Activated CD8-positive, alpha-beta memory T cell treated with anti-CD3 and anti-CD28 coated beads, Interleukin-2, amount 50 U/mL, for 4 hours (primary cell): ENCODE measurements at places on chromosomes 16 and 17.
A peak's percentile ranks its signal among the peaks of the same experiment; 100 is the strongest.

GRCh38 chr16:50371936-50372595, 3.3 kb upstream of the BRD7 start:
- DNase-seq = no peak

DNA sequence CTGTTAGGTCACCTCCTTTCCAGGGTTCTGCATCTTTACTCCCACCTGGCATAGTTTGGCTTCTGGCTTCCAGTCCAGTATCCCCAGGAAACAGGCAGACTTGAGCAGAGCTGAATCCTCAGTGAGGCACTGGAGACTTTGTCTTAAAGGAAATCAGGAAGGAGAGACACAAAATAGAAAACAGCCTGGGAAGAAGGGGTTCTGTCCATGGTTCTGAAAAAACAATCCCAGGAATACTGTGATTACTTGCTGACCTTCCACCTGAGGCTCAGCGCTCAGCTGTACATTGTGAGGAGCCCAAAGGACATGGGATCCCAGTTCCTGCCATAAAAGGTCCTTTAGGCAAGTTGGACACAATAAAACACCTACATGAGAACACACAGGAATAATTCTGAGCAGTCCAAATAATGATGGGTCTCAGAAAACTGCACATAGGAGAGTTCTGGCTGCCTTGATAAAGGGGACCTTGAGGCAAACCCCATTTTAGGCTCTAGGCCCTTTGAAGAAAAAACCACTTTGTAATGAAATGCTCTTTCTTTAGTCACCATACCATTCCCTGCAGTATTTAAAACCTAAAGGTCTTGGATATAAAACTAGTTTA, 81.4 kb upstream of the CRHR1 start:
- no peak for DNase-seq

DNA sequence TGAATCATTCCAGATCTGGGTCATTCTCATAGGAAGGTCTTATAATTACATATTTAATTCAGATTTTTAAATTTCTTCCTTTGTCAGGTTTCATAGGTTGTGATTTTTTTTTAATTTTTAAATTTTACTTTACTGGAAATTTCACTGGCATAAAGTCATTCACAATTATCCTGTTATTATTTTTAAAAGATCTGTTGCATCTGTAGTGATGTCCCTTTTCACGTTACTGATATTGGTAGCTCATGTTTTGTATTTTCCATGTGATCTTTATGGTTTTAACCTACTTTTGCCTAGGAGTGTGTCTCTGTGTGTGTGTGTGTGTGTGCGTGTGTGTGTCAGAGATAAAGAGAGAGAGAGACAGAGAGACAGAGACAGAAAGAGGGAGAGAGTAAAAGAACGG, 216.6 kb upstream of the KCNJ16 start:
- DNase-seq = no peak

DNA sequence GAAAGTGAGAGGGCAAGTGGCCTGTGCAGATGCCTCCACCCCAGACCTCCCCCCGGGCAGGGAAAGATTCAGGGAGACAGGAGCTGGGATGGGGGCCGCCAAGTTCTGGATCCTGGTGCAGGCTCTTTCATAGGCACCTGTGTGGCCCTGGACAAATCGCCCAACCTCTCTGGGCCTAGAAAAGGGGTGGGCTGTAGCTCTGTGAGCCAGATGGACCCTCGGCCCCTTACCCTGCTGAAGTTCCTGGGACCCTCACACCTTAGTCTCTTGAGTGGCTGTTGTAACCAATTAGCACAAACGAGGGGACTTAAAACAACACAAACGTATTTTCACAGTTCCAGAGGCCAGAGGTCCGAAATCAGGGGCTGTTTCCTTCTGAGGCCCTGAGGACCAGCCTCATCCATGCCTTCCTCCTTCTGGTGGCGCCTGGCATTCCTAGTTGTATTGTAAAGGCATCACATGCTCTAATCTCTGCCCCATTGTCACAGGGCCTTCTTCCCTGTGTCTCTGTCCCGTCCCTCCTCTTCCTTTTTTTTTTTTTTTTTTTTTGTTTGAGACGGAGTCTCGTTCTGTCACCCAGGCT, 352.6 kb downstream of the SEC14L1 start:
- no peak for DNase-seq

DNA sequence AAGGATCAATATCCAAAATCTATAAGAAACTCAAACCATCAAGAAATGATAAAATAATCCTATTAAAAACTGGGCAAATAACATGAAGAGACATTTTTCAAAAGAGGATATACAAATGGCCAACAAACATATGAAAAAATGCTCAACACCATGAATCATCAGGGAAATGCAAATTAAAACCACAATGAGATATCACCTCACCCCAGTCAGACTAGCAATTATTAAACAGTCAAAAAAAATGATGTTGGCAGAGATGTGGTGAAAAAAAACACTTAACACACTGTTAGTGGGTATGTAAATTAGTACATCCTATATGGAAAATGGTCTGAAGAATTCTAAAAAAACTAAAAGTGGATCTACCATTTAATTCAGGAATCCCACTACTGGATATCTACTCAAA, 379.0 kb upstream of the SOX9 start:
- no peak for DNase-seq

GRCh38 chr17:56543280-56543679, 50.2 kb upstream of the NOG start:
- DNase-seq = no peak

DNA sequence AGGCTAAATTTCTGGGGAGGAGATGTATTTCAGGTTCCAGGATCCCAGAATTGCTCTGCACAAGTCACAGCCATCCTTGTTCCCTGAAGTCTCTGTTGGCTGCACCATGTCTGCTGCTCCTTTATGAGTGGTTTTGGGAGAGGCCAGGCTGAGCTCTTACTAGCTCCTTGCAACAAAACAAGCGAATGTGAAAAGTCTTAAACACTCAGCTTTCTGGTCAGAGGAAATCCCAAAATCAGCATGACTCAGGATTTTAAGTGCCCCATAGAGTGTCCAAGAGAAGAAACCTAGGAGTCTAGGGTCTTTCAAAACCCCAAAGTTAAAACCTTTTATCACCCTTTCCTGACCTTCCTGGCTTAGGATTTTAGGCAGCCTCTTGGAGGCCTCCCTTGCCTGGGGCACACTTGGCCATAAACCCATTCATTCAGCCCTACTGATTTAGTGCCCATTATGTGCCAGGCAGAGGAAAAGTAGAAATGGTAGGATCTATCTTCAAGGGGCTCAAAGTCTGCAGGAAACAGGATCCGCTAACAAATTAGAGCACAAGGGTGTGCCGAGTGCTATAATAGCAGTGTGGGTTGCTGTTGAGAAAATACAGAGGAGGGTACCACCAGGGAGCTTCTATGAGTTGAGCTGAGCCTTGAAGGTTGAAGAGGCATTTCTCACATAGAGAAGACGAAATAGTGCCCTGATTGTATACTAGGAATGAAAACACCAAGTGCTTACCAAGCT, 36.9 kb downstream of the SOST start:
- no peak for DNase-seq

GRCh38 chr17:56034197-56034635, 119.1 kb upstream of the ANKFN1 start:
- DNase-seq = no peak

- DNase-seq = peak; percentile 71
Measured at GRCh38 chr17:47719411-47720152, 13.5 kb upstream of the TBX21 start.

DNA sequence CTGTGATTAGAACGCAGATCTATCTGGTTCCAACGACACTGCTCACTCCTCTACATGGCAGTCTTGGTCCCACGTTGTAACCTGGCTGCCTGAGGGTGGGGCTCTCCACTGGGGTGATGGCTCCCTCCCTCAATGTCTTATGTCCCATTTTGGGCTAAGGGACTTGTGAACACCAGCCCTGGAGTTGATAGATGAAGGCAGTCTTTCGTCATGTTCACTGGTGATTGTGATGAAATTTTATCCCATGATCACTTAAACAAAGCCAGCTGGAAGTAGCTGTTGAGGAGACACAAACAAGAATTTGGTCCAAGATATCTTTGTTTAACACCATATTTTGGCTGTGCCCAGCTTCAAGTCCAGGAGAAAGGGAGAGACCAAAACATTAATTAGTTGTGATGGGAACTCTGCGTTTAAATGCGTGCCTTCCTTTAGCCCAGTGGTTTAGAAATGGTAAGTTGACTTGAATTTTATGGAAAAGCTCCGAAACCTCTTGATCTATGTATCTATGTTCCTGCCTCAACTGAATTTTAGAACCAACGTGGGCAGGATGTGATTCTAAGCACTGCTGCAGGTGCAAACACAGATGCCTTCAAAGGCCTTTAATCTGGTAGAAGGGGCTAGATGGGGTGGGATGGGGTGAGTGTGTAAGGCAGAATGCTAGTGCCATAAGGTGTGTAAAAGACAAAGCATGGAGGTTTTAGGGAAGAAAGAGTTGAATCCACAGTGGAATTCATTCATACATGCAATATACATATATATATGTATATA, 186.8 kb upstream of the IRX3 start:
- DNase-seq = no peak

DNA sequence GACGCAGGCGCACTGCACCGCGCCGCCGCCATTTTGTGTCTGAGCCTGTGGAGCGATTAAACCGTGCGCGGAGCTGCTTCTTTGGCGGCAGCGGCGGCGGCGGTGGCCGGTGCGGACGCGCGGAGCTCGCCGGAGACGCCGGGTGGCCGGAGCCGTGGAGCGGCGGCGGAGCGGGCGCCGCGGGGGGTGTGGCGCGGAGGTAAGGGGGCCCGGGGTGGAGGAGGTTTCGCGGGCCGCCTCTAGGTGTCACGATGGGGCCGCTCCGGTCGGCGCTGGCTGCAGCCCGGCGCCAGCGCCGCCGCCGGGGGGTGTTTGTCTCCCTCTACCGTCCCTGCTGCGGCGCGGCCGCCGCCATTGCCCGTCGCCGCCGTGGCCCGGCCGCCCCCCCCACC, at the start of gene CTCF:
CTCF (plus strand) TSS at position 1 of the 392 bp plus-strand sequence. CDS start 48,307 bp downstream, outside the sequence.
- peak; percentile 82 for DNase-seq

- DNase-seq = peak; percentile 52
Measured at GRCh38 chr16:81493755-81494433, 49.3 kb downstream of the CMIP start.

DNA sequence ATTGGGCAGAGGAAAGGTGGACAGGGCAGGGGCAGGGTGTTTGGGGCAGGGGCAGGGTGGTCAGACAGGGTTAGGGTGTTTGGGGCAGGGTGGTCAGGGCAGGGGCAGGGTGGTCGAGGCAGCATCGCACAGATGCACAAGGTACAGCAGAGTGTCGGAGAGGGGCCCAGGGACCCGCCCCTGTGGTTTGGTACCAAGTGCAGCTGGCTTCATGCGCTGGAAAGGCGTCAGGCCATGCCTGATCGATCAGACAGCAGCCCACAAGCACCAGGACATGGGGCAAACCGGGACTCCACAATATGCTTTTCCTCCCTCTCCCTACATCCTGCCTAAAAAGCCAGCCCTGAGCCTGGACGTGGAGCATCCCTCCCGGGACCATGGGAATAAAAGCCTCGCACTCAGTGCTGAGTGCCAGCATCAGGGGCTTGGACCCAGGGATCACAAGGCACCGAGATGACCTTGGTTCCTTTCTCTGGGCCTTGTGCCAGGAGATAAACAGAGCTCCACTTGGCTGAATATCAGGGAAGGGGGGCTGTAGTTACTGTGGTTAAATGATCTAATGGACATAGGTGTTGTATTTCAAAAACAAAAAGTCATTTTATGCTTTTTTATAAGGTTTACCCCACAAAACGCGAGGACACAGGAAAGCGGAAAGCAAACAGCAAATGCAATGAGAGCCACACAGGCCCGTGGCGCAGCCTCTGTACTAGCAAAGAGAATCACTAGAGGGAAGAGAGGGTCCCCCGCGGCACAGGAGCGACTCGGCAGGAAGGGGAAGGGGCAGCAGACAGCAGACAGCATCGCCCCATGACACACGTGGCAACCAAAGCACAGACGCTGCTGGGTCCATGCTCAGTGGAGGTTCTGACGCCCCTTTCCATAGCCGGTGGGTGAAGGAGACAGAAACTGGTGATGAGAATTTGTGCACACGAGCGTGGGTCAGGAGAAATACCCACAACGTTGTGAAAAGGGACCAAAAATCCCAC, 5.3 kb upstream of the HEXD start:
- no peak for DNase-seq

DNA sequence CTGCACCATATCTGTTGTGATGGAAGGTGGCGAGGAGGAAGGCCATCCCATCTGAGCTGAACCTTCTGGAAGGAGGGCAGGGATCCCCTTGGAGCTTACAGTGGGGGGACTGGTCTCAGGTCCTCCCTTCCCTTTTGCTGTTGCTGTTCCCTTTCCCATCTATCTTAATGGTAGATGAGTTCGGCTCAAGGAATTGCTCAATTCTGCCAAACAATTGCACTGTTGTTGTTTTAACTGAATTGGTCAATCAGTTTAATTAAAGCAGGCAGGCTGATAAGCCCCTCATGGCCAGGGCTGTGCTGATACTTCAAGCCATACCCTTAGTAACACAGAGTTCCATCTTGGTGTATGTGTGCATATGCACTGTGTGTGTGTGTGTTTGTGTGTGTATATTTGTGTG, 220.4 kb upstream of the FOXF1 start:
- DNase-seq = no peak

GRCh38 chr17:64117981-64118979, 11.7 kb downstream of the ERN1 start:
- DNase-seq = no peak

- DNase-seq = no peak
Measured at GRCh38 chr16:11310997-11311561, 29.9 kb upstream of the PRM1 start.

- no peak for DNase-seq
Measured at GRCh38 chr17:9837551-9838471, 12.1 kb downstream of the GLP2R start.

DNA sequence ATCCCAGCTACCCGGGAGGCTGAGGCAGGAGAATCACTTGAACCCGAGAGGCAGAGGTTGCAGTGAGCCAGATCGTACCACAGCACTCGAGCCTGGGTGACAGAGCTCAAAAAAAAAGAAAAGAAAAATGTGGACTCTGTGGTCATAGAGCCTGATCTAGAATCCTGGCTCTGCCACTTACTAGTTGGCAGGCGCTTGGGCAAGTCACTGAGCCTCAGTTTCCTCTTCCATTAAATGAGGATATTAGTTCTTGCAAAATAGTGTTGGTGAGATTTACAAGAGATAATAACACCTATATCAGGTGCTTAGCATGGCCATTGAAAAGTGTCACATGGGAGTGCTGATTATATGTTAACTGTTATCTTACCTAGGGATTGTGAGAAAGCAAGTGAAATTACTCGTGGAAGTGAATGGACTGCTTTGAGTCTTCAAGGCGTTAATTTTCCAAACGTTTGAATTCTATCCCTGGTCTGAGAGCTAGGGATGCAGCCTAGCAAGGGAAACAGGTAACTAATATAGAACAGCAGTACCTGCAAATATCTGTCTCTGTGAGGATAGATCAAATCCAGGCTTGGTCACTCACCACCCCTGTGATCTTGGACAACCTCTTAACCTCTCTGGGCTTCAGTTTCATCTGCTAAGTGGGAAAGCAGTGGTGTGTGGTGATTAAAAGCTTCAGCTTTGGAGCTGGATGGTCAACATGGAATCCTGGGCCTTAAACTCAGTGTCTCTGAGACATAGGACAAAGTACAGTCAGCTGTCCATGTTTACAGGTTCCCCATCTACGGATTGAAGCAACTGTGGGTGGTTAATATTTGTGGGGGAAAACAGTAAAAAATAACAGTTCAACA, 953 bp upstream of the NSMCE1 start:
- no peak for DNase-seq
